Stimulated activated CD4-positive, alpha-beta T cell treated with anti-CD3 and anti-CD28 coated beads, Interleukin-2, amount 100 ng/mL, for 24 hours (primary cell): ENCODE measurements at places on chromosomes 2 and 18.
A peak's percentile ranks its signal among the peaks of the same experiment; 100 is the strongest.

- no peak for DNase-seq
These were observed 9.5 kb upstream of the DUSP2 start for GRCh38 chr2:96154506-96155380.

DNA sequence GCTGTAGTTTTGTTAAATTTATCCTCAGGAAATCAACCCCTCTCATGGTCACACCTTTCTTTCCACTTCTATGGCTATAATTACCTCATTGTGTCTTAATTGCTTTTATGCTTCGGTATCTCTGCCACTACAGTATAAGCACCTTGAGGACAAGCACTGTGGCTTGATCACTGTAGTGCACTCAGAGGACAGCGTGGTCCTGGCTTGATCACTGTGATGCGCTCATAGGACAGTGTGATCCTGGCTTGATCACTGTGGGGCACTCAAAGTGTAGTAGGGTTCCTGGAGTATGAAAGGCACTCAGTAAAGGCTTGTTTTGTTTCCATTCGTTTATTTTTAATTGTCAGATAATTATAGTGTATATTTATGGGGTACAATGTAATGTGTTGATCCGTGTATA is 44.2 kb downstream of the DTNA start:
- DNase-seq: no peak

DNA sequence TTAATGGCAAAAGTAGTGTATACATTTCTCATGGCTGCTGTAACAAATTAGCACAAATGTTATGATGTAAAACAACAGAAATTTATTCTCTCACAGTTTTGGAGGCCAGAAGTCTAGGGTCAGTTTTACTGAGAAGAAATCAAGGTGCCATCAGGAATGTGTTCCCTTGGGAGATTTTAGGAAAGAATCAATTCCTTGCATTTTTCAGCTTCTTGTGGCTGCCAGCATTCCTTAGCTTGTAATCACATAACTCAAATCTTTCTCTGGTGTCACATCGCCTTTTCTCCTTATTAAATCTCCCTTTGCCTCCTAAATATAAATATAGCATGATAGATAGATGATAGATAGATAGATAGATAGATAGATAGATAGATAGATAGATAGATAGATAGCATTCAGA is 307.0 kb upstream of the REG3G start:
- no peak for DNase-seq

GRCh38 chr2:40178171-40178778 is 273.6 kb downstream of the SLC8A1 start:
- DNase-seq: no peak

DNA sequence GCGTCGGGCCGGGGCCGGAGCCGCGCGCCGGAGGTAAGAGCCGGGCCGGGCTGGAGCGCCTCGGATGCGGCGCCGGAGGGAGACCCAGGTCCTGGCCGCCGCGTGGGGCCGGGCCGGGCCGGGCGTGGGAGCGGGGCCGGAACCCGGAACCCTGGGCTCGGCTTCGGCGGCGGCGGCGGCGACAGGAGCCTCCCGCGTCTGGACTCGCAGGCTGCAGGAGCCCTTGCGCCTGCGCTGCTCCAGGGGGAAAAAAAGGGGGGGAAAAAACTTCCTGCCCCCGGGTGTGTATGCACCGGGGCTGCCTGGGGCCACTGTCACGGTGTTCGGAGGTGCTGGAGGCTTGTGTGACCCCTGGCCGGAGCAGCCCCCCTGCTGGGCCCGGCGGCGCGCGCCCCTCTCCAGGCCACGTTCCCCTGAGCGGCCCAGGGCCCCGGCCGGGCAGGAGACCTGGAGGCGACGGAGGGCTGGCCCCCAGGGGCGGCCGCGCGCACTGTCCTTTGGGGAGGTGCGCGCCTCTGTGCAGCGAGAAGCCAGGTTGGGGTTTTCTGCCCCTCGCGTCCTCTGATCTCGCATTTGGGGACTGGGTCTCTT is 864 bp downstream of the KLHL29 start:
- peak; percentile 37 for DNase-seq

- no peak for DNase-seq
These were observed 126.8 kb upstream of the SERPINE2 start for GRCh38 chr2:224165901-224166319.

DNA sequence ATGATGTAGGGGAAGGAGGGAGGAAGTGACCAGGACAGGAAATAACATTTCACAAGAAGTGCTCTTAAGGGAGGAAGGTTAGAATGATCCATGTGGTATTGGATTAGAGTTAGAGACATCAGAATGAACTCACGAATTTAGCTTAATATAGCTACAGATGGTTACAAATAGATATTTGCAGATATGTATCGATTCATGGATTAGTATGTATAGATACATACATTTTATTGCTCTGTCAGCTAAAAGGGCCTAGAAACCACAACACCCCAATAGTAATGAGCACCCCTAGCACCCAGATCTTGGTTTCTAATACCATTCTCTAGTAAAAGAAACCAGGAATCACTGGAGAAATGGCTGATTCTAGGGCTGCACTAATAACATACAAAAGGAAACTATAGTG is 59.6 kb upstream of the LTBP1 start:
- DNase-seq: no peak

DNA sequence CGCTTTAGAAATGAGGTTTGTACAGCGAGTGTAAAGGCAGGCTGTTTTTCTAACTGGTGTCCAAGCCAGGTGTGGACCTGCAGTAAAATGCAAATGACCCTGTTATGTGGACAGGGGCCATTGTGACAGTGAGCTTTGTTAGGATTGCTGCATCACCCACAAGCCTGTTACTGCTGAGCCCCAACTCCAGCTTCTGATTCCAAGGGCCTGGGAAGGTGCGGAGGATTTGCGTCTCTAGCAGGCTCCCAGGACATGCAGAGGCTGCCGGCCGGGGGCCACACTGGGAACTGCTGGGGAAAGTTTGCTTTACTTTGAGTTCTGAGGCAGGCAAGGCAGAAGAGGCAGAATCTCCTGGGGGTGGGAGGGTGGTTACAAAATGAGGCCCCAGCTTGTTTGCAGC is 164.1 kb downstream of the GLI2 start:
- DNase-seq: no peak

- no peak for DNase-seq
These were observed 215.1 kb upstream of the POU3F3 start for GRCh38 chr2:104638859-104639202.

DNA sequence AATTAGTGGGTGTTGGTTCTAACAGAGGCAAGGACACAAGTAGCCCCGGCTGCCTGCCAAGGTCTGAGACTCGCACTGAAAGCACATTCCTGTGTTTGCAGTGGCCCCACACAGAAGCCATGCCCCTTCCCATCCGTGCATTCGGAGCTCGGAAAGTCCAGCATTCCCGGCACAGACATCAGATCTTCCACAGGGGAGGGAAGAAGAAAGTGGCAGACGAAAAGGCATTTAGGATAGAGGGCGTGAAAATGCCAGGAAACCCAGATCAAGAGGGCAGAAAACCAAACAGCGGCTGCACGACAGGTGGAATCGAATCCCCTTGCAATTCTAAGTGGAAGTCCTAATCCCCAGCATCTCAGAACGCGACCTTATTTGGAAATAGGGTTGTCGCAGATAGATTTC is 105.5 kb upstream of the ASB18 start:
- DNase-seq: no peak

DNA sequence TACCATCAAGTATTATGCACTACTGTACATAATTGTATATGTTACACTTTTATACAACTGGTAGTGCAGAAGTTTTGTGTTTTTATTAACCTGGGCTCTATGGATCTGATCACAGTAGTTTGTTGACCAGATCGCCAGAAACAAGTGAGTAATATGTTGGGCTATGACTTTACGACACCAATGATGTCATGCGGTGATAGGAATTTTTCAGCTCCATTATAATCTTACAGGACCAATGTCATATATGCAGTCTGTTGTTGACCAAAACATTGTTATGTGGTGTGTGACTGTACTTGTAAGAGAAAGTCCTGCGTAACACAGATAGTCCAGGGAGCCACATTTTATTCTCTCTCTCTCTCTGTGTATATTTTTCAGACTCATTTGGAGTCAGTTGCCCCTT is 4.5 kb upstream of the ACOXL start:
- no peak for DNase-seq

DNA sequence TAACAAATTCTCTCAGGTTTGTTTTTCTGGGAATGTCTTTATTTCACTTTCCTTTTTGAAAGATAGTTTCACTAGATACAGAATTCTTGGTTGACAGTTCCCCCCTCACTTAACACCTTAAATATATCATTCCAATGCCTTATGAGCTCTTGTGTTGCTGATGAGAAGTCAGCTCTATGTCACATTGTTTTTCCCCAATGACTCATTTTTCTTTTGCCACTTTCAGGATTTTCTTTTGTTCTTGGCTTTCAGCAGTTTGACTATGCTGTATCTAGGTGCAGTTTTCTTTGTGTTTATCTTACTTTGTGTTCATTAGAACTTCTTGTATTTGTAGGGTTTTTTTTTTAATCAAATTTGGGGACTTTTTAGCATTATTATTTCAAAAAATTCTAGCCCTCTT is 5.6 kb upstream of the RALBP1 start:
- no peak for DNase-seq

DNA sequence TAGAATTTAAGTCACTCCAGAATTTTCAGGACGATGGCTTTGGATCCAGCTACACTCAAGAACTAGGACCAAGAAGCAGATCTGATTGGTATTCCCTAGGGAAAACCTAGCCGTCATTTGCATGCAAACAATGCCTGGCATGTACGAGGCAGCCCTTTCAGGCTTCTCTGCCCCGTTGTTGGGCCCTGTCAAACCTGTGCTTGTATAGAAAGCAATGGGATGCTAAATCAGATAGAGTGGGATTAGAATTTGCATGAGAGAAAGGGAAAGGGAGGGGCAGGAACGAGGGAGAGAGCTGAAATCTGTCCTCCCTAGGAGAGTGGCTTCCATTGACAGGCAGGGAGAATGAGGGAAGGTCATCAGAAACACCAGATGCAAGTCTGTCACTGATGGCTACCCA is 28.6 kb downstream of the ARID5A start:
- no peak for DNase-seq

DNA sequence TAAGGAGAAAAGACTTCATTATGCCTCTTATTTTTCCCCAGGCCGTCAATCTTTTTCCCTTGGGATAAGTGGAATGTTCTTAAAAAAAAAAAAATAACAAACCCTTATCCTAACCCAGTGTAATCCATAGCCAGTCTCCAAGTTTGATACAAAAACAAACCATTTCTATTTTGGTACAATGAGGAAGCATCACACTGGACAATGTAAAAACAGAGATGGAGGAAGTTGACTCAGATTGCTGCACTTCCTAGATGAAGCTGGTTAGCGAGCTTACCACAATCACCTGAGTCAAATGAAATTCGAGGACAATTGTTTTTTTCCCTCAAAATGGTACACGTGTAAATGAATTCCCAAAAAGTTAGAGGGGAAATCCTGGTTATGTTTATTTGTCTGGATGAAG is 259.7 kb downstream of the TCF4 start:
- no peak for DNase-seq

DNA sequence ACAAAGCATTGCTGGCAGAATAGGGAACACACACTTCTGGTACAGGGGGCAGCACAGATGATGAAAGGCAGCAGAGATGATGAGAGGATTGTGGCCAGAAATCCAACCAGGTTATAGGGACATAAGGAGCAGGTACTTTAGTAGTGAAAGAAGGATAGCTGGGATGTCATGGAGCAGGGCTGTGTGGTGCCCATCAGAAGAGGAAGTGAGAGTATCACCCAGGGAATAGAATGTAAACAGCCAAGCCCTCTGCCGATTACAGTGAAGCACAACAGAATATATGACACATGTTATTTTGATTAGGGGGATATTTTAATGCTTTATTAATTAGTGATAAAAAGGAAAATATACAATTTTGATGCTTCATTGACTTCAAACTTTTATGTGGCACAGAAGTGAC is 883.4 kb upstream of the CDH2 start:
- DNase-seq: no peak

DNA sequence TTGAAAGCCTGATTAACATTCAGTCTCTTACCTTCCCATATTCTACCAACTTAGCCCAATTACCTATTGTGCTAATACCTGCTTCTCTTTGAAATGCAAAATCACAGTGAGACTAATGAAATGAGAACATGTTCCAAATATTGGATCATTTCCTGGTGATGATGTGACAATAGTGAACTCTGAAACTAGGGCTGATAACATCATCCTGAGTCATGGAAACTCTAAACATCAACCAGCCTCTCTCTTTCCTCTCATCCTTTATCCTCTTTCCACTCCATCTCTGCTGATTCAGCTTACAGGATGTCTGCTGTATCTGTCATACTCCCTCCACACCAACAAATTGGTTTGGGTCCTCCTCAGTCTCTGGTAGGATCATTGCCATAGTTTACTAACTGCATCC is 98.8 kb upstream of the NCKAP5 start:
- no peak for DNase-seq

DNA sequence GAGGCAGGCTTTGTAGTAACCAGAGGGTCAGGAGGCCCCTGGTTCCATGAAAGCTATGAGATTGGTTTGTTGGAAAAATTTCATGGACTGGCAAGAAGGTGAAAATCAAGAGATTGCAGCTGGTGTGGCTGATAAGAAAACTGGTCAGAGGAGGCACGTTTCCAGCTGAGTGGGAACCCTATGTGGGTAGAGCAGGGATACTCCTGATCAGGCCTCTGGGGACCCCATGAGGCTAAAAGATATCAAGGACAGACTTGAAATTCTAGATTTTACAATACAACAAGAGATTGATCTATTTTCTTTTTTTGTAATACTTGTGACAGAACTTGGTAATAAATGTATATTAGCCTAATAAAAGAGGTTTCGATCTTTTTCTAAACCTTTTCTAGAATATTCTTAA is 1615.1 kb downstream of the DPP10 start:
- no peak for DNase-seq

- no peak for DNase-seq
These were observed 39.6 kb downstream of the SEMA4F start for GRCh38 chr2:74693668-74694067.

GRCh38 chr18:36337679-36338402 is 40.3 kb downstream of the FHOD3 start:
- no peak for DNase-seq

DNA sequence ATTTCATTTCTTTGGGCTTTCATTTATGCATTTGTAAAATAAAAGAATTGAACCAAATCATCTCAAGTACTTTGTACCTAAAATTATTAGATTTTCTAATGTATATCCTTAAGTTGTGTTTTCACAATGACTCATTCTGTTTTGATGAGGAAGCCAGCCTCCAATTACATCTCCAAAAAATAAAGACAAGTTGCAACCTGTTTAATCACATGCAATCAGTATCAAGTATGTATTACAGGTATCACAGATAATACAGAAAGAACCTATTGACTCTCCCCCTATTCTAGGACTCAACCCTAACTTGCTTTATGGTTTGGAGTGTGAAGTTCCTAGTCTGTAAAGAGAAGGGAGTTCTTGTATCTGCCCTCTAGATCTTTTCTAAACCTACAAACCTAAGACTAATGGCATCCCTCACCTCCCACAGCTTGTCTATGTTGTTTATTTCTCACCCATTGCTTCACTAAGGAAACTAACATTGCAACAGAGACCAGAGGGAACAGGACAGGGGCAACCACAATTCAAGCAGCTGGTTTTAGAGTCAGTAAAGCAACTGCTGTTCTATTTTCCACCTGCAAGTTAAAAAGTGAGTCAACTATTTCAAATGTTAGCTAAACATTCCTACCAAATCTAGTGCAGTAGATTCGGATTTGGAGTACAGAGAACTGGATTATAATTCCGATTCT is 141.1 kb upstream of the ETAA1 start:
- no peak for DNase-seq

GRCh38 chr2:109089602-109090300 is 39.3 kb upstream of the SH3RF3 start:
- no peak for DNase-seq

GRCh38 chr2:78779761-78780160 is 245.7 kb upstream of the REG3G start:
- DNase-seq: no peak
